SHP77 (cell line): ENCODE measurements at places on chromosomes 2 and 18.

DNA sequence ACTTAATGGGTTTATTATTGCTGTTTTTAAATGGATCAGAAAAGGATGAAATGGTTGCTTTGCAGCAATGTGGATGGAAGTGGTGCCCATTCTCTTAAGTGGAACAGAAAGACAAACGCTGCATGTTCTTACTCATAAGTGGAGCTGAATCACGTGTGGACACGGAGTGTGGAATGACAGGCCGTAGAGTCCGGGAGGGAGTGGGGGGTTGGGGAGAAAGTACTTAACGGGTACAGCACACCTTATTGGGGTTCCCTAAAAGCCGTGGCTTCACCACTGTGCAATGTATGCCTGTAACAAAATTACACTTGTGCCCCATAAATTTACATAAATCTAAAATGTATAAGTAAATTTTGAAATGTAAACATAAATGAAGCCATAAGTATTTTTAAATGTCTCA is 64.0 kb upstream of the CTDP1 start:
- DNase-seq: no peak

DNA sequence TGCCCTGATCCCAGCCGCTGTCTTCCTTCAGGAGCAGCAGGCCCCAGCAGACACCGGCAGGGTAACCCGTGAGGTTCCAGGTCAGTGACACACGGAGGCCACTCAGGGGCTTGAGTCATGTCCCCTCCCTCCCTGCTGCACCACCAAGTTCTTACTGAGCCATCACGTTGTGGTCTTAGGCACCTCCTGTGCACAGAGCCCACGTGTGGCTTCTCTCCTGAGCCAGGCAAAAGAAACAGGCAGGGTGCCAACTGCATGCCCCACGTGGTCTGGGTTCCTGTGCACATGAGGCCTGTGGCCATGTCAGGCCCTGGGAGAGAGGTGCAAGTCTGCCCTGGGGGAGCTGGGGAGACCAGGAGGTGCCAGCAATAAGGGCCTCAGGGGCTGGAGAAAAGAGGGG is 264.8 kb downstream of the KLHL29 start:
- DNase-seq: no peak

DNA sequence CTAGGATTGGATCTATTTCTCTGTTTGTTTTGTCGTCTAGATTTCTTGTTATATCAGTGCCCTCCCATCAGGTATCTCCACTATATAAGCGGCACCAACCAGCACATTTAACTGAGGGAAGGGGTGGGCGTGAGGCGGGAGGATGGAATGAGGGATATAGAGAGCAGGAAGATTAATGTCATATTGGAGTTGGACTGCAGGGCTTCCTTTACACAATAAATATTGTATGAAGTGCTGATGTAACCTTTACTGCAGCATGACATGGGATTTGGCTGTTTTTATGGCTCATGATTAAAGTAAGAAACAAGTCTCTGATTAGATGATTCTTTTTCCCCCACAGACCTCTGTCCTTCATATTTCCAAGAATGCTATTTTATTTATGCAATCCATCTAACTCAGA is 54.8 kb downstream of the TMEM200C start:
- no peak for DNase-seq

- DNase-seq: no peak
Measured at GRCh38 chr2:196516564-196516963, 123.0 kb upstream of the CCDC150 start.

- no peak for DNase-seq
Measured at GRCh38 chr2:147051248-147051647, 793.6 kb upstream of the ACVR2A start.

DNA sequence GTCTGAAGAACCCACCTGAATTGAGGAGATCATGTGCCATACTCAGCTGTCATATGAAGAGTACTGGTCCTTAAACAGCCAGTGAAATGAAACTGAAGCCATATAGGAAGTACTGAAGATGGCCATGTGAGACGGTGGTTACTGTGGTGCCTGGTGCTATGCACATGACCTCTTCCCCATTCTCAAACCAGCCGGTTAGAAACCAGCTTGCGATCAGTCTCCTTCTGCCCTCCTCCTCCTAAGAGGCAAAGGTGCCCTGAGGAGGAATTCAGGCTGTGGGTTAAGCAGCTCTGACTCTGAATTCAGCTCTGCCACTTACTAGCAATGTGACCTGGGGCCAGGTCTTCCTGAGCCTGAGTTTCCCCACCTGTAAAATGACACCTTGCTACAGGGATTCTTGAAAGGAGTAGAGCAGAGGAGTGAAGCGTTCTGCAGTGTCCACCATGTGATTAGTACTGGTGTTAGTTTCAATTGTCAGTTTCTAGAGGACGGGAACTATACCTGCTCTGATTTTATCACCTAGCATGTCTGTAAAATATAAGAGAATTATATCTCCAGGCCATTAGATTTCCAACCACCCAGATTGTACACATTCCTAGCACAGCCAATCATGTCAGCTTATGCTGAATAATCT is 5.1 kb downstream of the FECH start:
- DNase-seq: no peak

DNA sequence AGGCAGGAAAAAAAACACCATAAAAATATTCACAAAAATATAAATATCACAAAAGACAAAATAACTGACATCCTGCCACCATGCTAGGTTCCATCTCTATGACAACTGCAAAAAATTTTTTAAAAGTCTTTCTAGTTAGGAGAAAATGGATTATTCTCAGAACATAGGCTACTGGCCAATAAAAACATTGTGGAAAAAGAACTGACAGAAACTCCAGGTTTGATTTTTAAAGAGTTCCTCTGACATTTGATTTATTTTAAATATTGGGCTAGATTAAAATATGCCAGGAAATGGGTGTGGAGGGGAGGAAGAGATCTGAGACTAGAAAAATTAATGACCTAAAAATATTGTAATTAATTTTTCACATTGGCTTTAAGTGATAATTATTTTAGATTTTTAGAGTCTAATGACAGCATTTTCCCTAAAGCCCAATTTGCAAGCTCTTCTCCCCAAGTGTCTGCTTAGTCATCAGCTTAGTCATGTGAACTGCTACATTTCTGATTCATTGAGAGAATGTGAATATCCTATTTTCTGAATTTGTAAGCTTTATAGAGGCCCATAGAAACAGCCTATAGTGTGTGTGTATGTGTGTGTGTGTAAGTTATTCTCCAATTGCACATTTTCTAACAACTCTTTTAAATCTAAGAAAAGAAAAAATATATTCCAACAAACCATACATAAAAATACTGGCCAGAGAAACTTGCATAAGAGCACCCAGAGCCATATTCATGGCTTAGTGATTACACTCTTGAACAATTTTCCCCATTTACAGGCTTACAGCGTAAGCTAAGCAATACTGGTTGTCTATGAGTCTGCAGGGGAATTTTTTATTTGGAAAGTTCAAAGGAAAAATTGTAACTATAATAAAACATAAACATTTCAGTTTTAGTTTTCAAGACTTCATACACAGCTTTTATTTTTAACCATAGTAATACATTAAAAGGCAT is 48.4 kb downstream of the TMEFF2 start:
- DNase-seq: no peak

DNA sequence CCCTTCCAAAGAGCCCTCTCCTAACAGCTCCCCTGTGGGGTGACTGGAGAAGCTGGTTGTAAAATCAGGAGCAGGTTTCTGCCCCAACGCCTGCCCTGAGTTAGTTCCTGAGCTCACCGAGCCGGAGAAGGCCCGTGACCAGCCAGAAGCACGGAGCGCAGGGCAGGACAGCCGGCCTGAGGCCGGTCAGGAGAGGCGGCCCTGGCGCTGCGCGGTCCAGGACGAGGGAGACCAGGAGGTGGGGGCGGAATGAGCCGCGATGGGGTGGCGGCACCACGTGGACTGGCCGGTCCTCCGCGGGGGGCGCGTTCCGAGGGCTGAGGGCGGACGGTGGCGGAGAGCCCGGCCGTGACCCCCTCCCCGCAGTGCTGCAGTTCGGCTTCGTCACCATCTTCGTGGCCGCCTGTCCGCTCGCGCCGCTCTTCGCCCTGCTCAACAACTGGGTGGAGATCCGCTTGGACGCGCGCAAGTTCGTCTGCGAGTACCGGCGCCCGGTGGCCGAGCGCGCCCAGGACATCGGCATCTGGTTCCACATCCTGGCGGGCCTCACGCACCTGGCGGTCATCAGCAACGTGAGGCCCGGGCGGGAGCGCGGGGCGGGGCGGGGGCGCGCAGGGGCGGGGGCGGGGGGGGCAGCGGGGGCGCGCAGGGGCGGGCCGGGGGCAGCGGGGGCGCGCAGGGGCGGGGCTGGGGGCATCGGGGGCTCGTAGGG is 29.0 kb downstream of the ANO7 start:
- DNase-seq: peak; percentile 68

DNA sequence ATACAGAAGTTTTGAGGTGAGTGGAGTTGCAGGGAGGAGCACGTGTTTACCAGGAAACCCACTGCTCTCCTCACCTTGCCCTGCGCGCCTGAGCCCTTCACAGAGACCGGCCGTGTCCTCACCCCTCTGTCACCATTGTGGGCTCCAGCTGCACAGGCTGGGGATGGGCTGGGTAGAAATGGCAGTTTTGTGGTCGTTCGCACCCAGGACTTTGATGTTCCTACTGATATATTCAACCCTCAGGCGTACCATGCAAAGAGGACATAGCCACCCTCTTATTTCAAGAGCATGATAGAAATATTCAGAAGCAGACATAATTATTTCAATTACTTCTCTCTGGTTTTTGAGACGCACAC is 78.2 kb downstream of the GBX2 start:
- DNase-seq: no peak

- no peak for DNase-seq
Measured at GRCh38 chr2:191152482-191153240, 1.9 kb upstream of the STAT4 start.

- DNase-seq: no peak
Measured at GRCh38 chr2:15311201-15311907, 249.8 kb downstream of the NBAS start.

- DNase-seq: no peak
Measured at GRCh38 chr2:176003958-176004357, 1.9 kb upstream of the LNPK start.

- DNase-seq: no peak
Measured at GRCh38 chr18:61602836-61603235, 269.6 kb downstream of the CDH20 start.

- no peak for DNase-seq
Measured at GRCh38 chr2:110678457-110679336, 834 bp upstream of the BUB1 start.

- no peak for DNase-seq
Measured at GRCh38 chr2:233846387-233847247, 7.7 kb downstream of the HJURP start.

GRCh38 chr2:160921386-160921964 is 238.8 kb upstream of the TANK start:
- DNase-seq: no peak

DNA sequence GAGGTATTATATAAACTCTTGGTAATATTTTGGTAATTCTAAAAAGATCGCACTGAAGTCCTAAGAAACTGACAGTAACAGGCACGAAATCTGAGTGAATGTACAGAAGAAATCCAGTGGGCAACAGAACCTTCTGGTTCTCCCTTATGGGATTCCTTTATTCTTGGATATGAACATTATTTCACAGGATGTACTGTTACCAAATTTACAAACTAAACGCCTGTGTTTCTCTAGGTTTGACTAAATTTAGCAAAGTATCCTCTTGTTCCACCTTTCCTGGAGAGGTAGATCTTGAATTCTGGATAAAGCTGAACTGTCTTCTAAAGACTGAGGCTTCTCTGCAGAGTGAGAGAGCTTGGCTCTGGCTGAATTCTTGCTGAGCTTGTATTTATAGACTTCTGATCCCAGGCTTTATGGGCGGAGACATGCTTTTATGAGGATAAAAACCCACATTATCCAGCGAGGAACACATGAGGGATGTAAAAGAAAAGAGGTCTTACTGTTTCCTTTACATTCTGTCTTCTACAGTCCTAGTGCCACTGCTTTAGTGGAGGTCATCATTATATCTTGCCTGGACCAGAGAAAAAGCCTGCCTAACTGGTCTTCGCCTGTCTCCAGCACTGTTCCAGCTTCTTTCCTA is 220.8 kb downstream of the CDH2 start:
- DNase-seq: no peak

GRCh38 chr18:58780045-58780444 is 84.6 kb upstream of the ZNF532 start:
- no peak for DNase-seq

GRCh38 chr2:75421986-75422385 is 138.8 kb downstream of the EVA1A start:
- DNase-seq: no peak

DNA sequence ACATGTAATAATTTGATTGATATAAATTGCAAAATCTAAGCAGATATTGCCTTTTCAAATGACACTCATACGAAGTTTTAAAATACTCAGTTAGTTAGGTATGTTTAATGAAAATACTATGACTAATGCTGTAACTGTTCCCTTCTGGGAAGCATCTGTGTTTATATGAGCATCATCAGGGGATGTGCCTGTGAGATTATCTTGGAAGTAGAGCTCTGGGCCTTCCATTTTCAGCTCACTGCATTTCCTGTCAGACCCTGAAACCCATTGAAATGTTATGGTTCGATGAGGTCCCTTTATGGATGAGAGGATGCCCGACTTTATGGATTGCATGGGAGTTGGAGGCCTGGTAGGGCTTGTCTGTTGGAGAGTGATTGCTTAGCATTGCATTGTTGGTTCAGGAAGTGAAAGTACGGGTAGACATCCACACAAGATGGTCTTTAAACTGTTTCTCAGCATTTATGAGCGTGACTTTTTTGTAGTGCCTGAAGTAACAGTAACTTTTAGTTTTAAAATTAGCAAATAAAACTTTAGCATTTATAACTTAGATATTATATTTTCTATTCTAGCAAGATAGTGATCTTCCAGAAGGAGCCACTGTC is 28.7 kb downstream of the ELP2 start:
- no peak for DNase-seq

DNA sequence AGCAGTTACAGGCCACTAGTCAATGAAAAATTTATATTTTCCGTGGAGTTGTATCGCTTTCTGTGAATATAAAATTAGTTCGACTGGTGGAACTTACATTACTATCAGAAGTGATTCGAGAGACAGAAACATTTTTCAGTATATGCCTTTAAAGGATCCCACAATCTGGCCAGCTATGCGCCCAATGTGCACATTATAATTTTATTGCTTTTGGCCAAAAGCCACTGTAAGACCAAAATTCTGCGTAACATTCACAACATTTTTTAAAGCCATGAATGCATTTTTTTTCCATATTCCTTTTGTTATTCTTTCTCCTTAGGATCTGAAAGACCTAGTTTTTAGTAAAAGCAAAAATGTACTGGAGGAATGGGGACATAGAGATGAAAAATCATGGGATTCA is 131.0 kb upstream of the CHAC2 start:
- DNase-seq: no peak

GRCh38 chr2:95374921-95375471 is 27.5 kb upstream of the FAHD2A start:
- DNase-seq: no peak

DNA sequence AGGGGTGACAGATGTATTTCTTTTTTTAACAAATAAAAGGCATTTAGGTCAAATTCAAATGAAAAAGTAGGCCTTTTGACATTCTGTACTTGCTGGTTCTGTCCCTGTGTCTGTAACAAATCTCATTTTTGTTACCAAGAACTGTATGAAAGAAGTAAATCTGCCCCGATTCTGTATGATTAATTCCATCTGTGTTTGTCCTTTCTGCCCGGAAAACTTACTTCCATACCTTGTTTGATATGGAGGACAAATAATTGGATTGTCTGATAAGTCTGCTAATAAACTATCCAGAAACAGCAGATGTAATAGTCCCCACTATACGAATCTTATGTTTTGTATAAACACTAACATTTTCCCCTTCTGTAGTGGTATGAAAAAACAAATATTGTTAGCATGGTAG is 69.8 kb downstream of the MEX3C start:
- no peak for DNase-seq
